ENCODE measurements at places on chromosomes 4 and X. TPM values are rescaled to one million over a fixed set of nuclear protein-coding genes. Genes with fewer than 3 reads are reported as not detected.

- no peak for DNase-seq
Observed at GRCh38 chr4:55903577-55903976, 45.2 kb upstream of the CEP135 start.

GRCh38 chr4:17517664-17518063, 2.7 kb downstream of the CLRN2 start:
- no peak for DNase-seq

- DNase-seq = peak; percentile 79
Observed at GRCh38 chr4:13656569-13657405, 29.3 kb upstream of the BOD1L1 start.

DNA sequence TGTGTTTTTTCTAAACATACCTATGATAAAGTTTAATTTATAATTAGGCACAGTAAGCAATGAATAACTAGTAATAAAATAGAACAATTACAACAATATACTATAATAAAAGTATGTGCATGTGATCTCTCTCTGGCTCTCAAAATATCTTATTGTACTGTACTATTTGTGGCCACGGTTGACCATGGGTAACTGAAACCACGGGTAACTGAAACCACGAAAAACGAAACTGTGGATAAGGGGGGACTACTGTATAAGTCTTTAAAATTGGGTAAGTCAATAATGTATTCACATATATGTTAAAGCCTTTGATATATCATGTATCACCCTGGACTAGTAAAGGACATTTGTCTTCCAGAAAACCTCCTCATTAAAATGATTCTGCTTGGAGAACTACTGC, 20.0 kb downstream of the TMEM154 start:
- DNase-seq = no peak

ADH4 gene
- not detected for total RNA-seq

Data from Right ventricle myocardium inferior (tissue), 1 donor.